CD8-positive, alpha-beta memory T cell (primary cell): ENCODE measurements at places on chromosomes 12 and 14.
A peak's percentile ranks its signal among the peaks of the same experiment; 100 is the strongest.

GRCh38 chr12:7117670-7118069 is 8.7 kb upstream of the C1RL start:
- no peak for DNase-seq

- DNase-seq = no peak
These were observed 25.1 kb downstream of the CPNE8 start for GRCh38 chr12:38880288-38880687.

GRCh38 chr14:61512026-61512834 is 183.1 kb upstream of the HIF1A start:
- DNase-seq = no peak

GRCh38 chr12:11085419-11085818 is 6.7 kb downstream of the TAS2R43 start:
- DNase-seq = no peak

DNA sequence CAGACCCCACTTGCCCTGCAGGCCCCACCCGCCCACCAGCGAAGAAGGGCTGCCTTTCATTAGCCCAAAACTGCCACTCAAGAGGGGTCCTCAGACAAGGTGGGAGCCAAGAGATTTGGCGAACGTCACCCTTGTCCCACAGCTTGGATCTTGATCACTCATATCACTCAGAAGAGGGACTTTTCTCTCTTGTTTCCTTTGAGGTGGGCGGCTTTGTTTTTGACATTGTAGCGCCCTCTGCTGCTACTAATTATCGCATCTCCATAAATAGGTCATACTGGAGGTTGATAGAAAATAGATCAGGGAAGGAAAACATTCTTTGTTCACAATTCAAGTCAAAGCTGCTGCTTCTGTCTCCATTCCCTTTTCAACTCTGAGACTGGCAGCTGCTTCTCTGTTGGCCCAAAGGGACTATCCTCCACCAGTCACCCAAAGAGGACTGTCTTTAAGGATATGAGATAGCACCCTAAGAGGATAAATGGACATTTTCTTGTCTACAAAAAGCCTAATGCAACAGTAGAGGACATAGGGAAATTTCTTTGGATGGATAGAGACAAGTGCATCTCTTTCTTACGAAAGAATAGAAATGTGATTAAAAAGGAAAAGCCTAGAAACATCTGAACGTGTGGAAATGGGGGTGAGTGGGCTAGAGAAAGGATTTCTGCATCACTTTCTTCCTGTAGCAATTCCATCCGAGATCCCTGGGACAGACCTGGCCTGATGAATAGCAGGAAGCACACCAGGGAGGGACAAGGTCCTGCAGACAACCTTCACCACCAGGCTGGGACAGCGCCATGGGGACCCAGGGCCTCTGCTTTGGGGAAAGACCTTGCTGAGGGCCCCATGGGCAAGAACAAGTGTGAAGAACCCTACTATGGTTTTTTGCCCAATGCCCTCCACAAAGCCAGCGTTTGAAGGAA is 115.8 kb downstream of the DAD1 start:
- DNase-seq = no peak

DNA sequence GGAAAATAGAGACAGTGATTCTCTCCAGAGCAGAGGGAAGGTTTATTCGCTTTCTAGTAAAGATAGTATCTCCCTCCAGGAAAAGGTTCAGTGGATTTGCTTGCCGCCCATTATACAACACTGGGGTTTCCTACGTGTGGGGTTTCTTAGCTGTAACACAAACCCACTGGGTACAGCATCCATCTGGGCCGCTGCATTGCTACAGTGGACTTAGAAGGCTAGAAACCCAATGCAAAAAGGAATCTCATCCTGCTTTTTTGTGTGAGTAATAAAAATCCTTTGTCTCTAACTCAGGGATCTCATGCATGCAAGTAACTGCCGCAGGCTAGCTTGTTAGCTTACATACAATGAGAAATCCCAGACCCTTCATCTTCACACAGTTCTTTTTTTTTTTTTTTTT is 67.1 kb upstream of the BCL2L14 start:
- DNase-seq = no peak

- DNase-seq = no peak
These were observed 41.2 kb downstream of the APOBEC1 start for GRCh38 chr12:7624478-7624877.

GRCh38 chr14:75871181-75871880 is 110.5 kb downstream of the TGFB3 start:
- DNase-seq = no peak

DNA sequence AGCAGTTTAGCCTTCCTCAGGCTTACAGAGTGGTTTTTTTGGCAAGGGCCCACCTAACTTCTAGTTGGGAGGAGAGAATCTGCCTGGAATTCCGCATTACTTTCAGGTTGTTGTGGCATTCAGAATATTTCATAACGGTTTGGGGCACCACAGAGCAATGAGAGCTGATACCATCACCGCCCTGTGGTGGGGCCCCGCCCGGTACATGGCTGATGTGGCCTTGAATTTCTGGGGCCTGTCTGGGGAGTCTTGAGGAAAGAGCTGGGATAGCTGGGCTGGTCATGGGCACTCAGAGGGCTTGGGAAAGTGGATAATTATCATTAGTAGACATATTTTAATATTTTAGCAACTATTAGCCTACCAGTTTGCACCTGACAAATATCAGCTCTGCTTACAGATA is 4.2 kb downstream of the TESPA1 start:
- DNase-seq = no peak

DNA sequence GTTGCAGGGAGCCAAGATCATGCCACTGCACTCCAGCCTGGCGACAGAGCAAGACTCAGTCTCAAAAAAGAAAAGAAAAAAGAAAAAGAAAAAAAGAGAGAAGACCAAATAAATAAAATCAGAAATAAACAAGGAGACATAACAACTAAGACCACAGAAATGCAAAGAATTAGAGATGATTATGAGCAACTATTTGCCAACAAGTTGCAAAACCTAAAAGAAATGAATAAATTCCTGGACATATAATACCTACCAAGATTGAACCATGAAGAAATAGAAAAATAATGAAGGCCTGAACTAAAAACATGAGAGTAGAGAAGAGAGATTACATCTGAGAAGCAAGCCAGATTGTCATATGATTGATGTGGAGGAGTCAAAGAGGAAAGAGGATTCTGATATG is 17.6 kb upstream of the EPS8 start:
- DNase-seq = no peak

DNA sequence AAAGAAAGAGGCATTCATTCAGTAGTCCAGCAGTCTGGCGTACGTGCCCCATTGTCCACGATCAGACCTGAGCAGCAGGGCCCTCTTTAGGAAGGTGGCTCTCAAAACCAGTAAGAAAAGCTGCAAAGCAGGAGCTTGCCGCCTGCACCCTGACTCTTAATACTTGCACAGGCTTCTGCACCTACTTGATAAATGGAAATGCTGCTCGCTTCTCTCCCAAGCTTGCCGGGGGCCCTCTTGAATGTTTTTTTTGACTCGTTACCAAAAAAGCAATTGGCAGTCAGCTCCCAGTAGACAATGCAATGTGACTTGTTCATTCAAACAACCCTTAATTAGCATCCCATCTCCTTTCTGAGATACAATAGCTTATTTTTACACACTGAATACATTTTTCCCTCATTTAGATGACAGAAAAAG is 27.2 kb upstream of the PTPRB start:
- DNase-seq = no peak

- no peak for DNase-seq
These were observed 88.4 kb upstream of the DCD start for GRCh38 chr12:54736549-54736948.

DNA sequence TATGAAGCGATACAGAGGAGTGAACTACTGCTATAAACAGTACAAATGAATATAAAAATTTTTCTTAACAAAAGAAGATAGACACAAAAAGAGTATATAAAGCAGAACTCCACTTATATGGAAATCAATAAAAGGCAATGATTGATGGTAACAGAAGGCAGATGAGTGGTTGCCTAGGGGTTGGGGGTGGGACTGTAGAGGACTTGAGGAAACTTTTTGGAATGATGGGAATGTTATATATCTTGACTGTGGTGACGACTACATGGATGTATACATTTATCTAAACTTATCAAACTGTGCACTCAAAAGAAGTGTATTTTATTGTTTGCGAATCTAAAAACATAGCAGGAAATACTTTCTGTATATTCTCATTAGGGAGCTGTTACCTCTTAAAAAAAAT is 89.1 kb downstream of the PTCSC3 start:
- DNase-seq = no peak

DNA sequence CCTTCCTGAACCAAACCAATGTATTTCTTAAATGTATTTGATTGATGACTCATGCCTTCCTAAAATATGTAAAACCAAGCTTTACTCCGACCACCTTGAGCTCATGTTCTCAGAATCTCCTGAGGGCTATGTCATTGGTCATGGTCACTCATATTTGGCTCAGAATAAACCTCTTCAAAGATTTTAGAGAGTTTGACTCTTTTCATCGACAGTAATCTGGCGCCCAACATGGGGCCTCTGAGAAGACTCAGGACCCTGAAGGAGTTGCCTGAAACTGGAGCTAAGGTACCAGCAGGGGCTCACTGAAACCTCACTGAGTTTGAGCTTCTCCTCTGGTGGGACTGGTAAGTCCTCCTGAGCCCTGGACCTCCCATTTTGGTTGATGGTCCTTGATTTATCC is 17.2 kb upstream of the PSMC1 start:
- DNase-seq = no peak

DNA sequence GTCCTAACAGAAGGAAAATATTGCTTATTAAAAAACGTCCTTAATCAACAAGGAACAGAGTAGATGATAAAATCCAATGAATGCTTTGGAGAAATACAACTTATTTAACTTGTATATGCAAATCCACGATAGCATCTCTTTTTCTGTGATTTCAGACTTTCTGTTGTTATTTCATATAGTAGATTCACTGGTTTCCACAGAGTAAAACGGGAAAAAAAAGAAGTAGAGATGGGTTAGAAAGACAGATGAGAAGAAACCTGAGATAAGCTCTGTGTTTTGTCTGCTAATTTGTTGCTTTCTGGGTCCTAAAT is 447.7 kb downstream of the RERGL start:
- DNase-seq = no peak

- no peak for DNase-seq
These were observed 36.4 kb downstream of the PITPNM2 start for GRCh38 chr12:123114304-123115083.

DNA sequence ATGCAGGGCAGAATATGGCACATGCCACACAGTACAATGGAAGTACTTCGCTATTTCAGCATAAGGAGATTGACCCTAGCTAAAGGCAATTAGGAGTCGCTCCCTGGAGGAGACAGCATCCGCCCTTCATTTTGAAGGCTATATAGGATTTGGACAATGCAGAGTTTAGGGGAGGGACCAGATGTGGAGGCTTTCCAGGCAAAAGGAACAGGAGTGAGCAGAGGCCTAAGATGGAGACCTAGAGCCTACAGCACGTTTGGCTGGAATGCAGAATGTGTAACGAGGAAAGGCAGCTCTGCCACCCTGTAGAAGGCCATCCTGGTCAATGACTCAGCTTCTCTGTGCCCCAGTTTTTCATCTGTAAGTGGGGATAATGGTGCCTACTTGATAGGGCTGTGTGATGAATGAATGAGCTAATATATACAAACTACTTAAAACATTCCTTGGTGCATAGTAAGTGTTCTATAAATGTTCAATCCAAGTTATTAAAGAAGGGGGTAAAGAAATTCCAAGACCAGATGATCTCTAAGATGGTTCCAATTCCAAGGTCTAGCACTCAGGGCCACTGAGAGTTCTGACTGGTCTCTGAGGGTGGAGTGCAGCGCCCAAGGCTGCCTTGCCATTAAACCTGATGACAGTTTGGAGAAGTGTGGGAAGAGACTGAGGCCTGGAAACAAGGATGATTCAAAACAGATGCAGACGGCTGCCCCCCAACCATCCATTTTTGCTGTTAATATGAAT is 54.3 kb upstream of the FRMD6 start:
- DNase-seq = no peak

GRCh38 chr12:41439801-41440200 is 251.7 kb downstream of the PDZRN4 start:
- DNase-seq = no peak

DNA sequence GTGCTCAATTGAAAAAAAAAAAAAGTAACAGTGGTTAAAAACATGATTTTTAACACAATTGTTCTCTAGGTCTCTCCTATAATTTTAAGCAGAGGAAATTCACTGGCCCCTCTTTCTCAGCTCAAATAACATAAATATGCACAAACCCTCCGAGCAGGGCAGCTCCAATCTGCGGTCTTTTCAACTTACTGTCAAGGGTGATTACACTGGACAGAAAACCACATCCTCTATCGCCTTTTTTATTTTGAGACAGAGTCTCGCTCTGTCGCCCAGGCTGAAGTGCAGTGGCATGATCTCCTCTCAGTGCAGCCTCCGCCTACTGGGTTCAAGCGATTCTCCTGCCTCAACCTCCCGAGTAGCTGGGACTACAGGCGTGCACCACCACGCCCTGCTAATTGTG is 16.5 kb upstream of the GABARAPL1 start:
- no peak for DNase-seq

GRCh38 chr14:104973385-104974145 is 4.6 kb downstream of the AHNAK2 start:
- no peak for DNase-seq

DNA sequence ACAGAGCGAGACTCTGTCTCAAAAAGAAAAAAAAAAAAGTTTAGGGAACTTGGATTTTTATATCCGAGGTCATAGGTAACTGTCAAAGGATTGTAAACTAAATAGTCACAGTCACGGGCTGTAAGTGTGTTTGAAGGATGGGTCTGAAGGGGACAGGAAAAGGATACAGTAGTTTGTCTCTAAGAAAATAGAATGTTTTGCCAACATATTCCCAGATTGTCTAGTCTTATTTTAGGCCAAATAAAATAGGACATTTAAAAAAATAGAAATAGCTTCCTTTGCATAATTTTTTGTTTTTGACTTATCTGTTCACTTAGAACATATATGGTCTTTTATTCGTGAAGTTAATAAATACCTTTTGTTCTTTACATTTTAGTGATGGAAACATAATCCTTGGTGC is 24.2 kb upstream of the REP15 start:
- DNase-seq = no peak

- DNase-seq = no peak
These were observed 80.0 kb downstream of the ATXN2 start for GRCh38 chr12:111519083-111519482.

DNA sequence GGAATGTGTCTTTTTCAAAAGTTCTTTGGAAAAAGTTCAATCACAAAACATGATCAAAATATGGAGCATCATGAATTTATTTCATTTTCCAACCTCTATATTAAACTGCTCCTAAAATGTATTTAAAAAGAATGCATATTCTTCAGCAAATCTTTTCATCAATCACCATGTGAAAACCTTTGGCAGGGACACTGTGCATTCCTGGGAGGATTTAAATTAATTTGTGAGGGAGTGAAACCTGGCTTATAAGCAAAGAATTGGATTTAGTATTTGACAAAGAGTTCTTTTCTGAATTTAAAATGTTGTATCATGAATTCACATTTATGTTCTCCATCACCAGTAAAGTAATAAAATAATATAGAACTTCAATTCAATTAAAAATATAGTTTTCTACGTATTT is 38.2 kb downstream of the PAWR start:
- no peak for DNase-seq

GRCh38 chr12:131372171-131372475 is 338.8 kb upstream of the SFSWAP start:
- DNase-seq = no peak

- DNase-seq = peak; percentile 3
These were observed 645 bp downstream of the JDP2 start for GRCh38 chr14:75428230-75429104.

- DNase-seq = no peak
These were observed 369.7 kb upstream of the SYT1 start for GRCh38 chr12:78494911-78495310.
